Stimulated activated CD4-positive, alpha-beta T cell treated with anti-CD3 and anti-CD28 coated beads, Interleukin-1b, Interleukin-23, amount 100 ng/mL, for 24 hours (primary cell): ENCODE measurements at places on chromosomes 5 and 9.

DNA sequence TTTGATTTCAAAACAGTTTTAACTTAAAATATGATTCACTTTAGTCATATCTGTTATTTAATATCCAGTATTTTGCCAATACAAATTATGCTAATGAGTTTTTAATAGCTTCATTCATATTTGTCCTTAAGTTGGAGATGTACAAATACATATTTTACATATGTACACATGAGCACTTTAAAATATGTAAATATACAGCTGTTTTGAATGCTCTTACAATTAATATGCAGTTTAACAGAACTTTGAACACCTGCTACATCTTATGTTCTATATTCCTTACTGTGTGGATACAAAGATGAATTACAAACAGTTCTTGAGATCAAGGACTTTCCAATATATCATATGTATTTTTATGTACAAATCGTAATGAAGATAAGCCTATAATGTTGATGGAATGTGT, 74.0 kb downstream of the CHSY3 start:
- DNase-seq = no peak

GRCh38 chr9:119366909-119367682, 2.1 kb downstream of the BRINP1 start:
- no peak for DNase-seq

DNA sequence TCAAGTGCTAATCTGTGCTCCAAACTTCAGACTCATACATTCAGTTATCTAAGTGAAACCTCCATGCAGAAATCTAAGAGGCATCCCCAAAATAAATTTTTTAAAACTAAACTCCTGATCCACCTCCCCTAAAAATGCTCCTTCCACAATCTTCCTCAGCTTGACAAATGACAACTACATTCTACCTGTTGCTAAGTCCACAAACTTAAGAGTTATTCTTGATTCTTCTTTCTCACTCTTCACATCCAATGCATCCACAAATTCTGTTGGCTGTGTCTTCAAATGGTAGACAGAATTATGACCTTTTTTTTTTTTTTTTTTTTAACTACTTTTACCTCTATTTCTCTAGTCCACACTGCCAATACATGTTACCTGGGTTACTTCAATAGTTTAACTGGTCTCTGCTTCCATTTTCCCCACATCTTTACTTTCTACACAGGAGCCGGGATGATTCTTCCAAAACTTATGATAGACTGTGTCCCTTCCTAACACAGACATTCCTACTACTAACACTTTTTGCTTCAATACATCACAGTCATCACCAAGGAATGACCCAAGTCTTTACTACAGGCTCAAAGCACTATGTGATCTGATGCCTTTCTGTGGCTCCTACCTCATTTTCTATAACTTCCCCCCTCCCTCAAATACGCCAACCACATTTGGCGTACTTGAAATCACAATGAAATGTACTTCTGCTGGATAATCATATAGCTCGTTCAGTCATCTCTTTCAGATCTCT, 143.6 kb downstream of the PDE4D start:
- DNase-seq = no peak

GRCh38 chr9:126880947-126881332, 20.5 kb downstream of the ZBTB34 start:
- DNase-seq = no peak

GRCh38 chr5:80707645-80708044, 52.9 kb upstream of the DHFR start:
- no peak for DNase-seq

GRCh38 chr5:141349917-141350619, at the start of gene PCDHGB1:
TSS of gene PCDHGB1 (plus strand) at chr5:141350099. CDS start at chr5:141350261, 162 bp downstream.
- no peak for DNase-seq

DNA sequence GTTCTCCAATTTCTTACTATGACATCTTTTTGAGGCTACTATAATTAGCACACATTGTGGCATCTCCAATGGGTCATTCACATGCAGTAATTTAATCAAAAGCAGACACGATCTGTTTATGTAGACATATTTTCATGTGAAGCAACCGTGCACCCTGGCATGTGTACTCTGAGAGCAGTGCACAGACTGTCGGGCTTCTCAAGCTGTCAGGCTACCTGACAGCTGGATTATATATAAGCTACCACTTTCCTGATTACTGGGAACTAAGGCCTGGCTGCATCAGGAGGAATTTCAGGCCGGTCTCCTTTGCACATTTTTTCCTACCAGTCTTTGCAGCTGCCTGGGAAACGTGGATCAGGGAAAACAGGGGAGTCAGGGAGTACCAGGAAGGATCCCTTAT, 197.5 kb downstream of the MAPKAP1 start:
- DNase-seq = no peak

DNA sequence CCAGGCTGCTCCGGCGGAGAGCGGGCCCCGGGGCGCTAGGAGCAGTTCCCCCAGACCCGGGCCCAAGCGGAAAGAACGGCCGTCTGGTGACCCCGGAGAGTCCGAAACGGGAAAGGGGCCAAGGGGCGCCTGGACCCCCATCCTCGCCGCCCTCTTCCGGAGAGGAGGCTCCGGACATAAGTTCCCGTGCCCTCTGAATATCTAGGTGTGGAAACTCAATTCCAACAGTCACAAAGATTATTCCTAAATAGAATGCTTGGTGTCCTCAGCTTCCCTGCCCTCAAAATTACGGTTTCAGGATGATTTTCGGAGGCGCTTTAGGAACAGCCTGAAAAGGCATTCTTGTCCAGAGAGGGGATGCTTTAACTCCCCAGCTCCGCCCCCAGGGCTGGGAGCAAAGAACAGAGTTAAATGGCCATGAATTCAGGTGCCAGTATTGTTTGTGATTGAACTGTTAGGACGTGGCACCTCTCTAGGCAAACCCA, 681 bp upstream of the LHFPL2 start:
- DNase-seq = no peak

DNA sequence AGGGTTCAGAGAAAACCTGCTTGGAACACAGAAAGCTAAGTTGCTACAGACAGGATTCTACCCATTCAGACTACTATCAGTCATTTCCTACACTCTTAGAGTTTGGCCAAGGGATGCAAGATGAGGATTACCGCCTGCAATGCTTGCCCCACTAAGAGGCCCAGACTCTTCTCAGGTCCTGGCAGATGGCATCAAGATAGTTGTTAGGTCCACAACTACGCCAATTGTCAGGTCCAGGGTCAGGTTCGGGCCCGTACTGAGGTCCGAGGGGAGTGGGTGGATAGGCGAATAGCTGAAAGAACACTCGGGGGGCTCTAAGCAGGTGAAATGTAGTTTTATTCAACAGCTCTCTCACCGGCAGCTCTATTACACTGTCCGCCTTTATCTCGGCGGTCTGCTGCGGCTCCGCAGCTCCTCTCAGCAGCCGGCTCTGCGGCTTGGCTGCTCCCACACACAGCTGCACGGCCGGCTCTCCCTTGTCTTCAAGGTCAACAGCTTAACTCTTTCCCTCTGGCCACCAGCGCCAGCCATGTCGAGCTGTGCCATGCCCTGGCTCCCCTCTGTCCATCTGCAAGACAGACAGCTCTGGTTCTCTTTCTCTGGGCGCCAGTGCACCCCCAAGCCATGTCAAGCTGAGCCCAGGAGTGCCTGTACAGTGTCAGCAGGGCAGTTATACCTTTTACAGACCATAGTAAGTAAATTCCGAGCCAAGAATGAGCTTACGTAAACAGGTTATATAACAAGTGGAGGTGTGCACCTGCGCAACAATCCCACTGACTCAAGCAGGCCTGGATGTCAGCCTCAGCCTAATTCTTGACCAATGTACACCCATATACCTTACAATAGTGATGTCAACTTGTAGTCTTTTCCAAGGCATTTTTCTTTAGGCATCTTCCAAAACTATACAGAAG, 24.0 kb downstream of the ENC1 start:
- no peak for DNase-seq

- no peak for DNase-seq
Observed at GRCh38 chr5:14876095-14876494, 4.5 kb upstream of the ANKH start.

DNA sequence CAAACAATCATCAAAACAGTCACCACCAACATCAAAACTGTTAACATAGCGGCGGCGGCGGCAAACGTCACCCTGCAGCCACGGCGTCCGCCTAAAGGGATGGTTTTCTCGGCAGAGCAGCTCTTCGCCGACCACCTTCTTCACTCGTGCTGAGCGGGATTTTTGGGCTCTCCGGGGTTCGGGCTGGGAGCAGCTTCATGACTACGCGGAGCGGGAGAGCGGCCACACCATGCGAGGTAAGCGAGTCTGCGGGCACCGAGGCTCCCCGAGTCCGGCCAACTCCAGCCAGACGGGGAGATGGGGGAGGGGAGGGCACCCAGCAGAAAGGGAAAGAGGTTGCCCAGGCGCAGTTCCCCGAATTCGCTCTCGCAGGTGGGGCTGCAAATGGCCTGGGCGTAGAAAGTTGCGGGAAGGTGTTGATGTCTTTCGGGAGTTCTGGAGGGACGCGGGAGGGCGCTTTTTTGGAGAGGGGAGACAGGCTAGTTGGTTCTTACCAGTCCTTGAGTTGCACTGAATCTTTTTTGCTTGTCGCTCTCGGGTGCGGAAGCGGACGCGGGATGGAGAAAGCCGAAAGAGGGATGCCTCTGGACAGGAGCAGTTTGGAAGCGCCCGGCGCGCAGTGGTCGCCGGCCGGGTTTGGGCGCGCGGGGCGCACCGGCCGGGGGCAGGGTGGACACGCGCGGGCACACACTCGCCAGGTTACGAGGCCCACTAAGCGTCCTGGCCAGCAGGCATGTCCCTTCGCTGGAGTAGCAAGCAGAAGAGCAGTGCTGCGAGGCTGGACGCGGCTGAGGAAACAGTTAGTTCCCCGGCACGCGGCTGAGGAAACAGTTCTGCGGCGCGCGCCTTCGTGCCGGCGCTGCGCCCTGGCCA, 849 bp downstream of the RORB start:
- no peak for DNase-seq

GRCh38 chr5:132074772-132075718, 1.5 kb downstream of the CSF2 start:
- no peak for DNase-seq

- no peak for DNase-seq
Observed at GRCh38 chr5:61779743-61780142, 447.7 kb downstream of the ZSWIM6 start.

GRCh38 chr9:36551129-36551528, 21.6 kb upstream of the MELK start:
- DNase-seq = no peak

- DNase-seq = no peak
Observed at GRCh38 chr9:120837921-120838320, 4.8 kb downstream of the PSMD5 start.

DNA sequence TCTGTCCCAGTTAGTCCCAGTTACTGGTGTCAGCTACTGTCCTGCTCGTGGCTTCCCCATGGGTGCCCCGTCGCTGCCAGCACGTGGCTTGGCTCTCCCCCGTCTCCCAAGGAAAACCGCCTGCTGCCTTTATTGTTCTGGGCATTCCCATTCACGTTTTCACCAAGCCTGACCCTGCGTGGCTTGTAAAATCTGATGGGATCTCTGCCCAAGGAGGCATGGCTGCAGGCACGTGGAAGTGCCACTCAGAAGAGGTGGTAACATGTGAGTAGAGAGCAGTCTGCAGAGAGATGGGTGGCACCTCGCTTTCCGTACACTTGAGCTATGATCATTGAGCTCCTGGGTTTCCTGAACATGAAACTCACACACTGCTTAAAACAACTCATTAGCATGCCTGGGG, 429.2 kb upstream of the KLF4 start:
- no peak for DNase-seq

DNA sequence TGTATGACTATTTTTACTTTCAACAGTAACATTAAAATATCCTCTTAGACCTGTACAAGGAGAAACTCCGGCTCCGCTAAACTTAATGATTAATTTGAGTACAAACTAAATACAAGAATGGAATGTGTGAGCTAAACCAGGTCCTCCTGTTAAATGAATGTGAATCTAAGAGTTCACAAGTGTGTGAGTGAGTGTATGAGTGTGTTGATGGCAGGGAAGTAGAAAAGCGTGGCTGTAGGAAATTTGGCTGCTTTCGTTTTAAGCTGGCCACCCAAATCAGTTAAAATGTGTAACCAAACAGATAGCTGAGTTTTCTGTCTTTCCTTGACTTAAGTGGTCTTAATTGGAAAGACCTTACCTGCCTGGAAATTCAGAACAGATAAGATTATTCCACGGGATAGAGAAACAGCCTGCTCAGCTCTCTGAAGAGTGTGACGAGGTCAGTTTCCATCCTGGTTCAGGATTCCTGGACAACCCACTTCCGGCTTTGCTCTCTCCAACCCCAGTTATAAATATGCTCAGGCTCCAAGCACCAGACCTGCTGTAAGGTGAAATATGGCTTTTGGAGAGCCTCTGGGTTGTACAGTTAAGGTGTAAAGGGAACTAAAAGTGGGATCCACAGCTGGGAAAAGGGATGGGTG, 908.6 kb upstream of the EDIL3 start:
- no peak for DNase-seq

DNA sequence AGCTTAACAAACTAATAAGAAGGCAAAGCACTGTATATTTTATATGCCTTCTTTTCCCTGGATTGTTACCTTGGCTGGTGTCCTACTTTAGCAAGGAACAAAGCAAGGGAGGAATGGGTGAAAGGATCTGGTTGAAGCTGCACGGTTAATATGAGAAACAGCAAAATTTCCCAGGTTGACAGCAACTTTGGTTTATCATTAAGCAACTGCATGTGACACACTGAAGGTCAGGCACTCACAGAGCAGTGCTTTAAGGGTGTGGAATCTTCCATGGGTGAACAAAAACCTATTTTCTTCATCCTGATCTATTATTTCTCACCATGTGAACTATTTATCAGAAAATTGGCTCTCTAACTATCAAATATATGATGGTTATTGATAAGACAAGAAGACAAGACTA, 109.0 kb upstream of the ATP10B start:
- no peak for DNase-seq

- no peak for DNase-seq
Observed at GRCh38 chr5:124726631-124727362, 19.6 kb downstream of the ZNF608 start.

DNA sequence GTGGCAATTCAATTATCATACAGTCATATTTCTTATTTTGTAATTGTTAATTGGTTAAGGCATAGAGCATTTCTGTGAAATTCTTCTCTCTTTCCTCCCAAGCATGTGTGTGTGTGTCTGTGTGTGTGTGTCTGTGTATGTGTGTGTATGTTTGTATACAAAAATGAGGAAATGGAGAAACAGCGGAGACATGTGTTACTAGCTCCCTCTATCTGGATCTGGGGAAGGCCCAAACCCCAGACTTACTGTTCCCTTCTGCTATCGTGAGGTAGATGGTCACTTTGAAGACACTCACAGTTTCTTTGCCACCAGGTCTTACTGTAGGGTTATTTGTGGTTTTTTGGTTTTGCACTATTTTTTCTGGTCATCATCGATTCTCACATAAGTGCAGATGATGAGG, 11.4 kb upstream of the C5orf63 start:
- no peak for DNase-seq
